ENCODE measurements at places on chromosomes 6 and 20.

DNA sequence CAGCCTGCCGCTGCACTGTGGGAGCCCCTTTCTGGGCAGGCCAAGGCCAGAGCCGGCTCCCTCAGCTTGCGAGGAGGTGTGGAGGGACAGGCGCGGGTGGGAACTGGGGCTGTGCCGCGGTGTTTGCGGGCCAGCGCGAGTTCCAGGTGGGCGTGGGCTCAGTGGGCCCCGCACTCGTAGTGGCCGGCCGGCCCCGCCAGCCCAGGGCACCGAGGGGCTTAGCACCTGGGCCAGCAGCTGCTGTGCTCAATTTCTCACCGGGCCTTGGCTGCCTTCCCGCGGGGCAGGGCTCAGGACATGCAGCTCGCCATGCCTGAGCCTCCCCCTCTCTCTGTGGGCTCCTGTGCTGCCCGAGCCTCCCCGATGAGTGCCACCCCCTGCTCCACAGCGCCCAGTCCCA lies 388.1 kb downstream of the PHF3 start:
- no peak for DNase-seq
- H3K36me3 ChIP-seq = no peaks in the 10 kb centered on the region
- no peak overlapping the region for H3K4me3 ChIP-seq
- no peaks in the 10 kb centered on the region for H3K4me1 ChIP-seq
- no peaks in the 10 kb centered on the region for H3K27me3 ChIP-seq

- H3K27ac ChIP-seq = no peak overlapping the region
- H3K4me3 ChIP-seq = no peak overlapping the region
- H3K36me3 ChIP-seq = no peaks in the 10 kb centered on the region
- no peak for DNase-seq
- no peaks in the 10 kb centered on the region for H3K27me3 ChIP-seq
Measured at GRCh38 chr6:143301188-143301587, 149.3 kb downstream of the ADAT2 start.

DNA sequence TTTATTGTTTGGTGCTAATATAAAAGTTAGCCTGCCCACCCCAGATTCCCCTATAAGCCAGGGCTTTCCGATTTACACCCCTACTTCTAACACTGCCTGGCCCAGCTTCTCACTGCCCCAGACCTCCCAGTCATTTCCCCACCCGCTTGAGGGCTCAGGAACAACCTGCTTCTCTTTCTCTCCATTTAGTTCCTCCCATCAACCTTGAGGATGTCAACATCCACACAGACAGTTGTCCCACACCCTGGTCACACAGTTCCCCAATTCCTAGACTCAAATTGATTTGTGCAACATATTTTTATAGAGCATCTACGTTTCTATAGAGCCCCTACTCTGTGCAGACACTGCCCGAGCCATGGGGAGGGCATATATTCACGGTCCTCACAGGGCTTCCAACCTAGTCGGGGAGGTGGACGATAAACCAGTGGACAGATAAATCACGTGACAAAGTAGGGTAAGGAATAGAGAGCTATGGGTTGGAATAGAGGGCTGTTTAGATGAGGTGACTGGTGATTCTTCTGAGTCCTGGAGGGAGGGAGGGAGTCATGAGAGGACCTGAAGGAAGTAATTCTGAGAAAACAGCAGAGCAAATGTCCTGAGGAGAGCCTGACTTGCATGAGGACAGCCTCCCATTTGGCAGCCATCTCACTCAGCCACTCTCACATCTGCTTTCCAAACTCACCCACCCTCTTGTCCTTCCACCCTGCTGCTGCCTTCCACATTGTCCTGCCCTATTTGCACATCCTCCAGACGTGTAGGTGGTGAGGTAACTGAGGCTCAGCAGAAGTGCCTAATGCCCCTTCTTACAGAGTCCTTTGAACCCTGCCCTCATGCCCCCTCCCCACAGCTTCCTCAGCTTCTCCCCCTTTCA lies 6.3 kb downstream of the GABRR2 start:
- H3K27me3 ChIP-seq = no peaks in the 10 kb centered on the region
- H3K36me3 ChIP-seq = no peaks in the 10 kb centered on the region
- DNase-seq = no peak
- no peaks in the 10 kb centered on the region for H3K4me1 ChIP-seq
- H3K27ac ChIP-seq = no peak overlapping the region

DNA sequence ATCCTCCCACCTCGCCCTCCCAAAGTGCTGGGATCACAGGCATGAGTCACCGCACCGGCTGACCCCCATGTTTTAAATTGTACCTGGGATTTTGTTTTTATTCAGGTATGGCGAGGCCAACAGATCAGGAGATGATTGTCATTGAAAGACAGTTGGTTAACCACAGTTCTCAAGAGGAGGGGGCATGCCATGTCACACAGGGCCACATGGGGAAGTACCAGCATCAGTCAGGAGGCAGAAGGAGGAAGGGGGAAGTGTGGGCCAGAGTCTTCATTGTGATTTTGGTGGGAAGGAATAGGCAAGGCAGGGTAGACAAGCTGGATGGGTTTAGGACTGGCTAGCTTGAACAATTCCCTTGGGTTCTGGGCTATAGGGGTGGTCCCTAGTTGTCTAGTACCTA lies 9.9 kb upstream of the MMP9 start:
- no peaks in the 10 kb centered on the region for H3K36me3 ChIP-seq
- DNase-seq = peak; percentile 40
- H3K27ac ChIP-seq = peak overlapping the region; percentile 5
- peaks cover 58% of the 10 kb centered on the region for H3K4me1 ChIP-seq

DNA sequence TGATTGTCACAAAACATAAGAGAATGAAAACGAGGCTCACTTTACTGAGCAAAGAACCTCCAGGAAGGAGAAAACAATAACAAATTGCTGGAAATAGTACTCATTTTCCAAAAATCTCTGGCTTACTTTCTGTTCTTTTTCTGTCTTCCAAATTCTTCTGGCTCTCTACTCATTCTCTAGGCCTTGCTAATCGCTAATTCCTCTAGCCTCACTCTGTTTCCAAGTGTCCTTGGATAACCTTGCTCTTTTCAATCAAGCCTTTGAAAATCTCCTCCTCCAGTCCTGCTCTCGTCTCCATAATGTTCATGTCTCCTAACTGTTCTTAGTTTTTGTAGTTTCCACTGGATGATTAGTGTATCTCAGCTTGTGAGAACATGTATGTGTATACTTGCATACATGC lies 96.2 kb upstream of the MAP7 start:
- no peaks in the 10 kb centered on the region for H3K36me3 ChIP-seq
- H3K4me3 ChIP-seq = no peak overlapping the region
- no peaks in the 10 kb centered on the region for H3K27me3 ChIP-seq
- no peak for DNase-seq
- H3K27ac ChIP-seq = no peak overlapping the region
- no peaks in the 10 kb centered on the region for H3K4me1 ChIP-seq

- no peak for DNase-seq
- no peaks in the 10 kb centered on the region for H3K36me3 ChIP-seq
- H3K4me1 ChIP-seq = no peaks in the 10 kb centered on the region
- H3K27me3 ChIP-seq = peaks cover 23% of the 10 kb centered on the region
- H3K4me3 ChIP-seq = no peak overlapping the region
Measured at GRCh38 chr20:51861726-51862466, 59.6 kb upstream of the SALL4 start.

DNA sequence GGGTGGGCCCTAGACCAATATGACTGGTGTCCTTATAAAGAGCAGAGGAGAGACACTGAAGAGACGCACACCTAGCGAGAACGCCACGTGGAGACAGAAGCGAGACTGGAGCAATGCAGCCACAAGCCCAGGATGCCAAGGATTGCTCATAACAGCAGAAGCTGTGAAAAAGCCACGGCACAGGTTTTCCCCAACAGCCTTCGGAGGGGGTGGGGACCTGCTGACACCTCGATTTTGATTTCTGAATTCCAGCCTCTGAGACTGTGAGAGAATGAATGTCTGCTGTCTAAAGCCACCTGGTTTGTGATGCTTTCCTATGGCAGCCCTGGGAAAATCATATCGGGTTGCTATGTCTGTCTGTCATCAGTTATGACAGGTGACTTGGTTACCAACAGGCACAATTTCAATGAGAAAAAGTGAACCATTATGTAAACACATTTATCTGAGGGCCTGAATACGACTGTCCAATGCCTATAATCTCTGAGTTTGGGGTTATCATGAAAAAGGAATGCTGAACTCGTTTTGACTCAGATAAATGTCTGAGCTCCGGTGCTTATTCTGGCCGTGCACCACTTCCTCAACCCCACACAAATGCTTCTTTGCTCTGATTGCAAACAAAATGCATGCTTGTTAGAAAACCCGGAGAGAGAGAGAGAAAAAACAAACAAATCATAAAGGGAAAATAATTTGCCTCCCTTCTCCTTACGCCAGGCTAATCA lies 769.7 kb downstream of the PTPRT start:
- H3K36me3 ChIP-seq = no peaks in the 10 kb centered on the region
- no peaks in the 10 kb centered on the region for H3K4me1 ChIP-seq
- no peak for DNase-seq
- H3K4me3 ChIP-seq = no peak overlapping the region
- no peaks in the 10 kb centered on the region for H3K27me3 ChIP-seq
- H3K27ac ChIP-seq = no peak overlapping the region

Data from activated T-cell treated with anti-CD3 and anti-CD28 coated beads, Interleukin-2, amount 50 U/mL, for 24 hours (primary cell).